Fibroblast of skin of left biceps (primary cell): ENCODE measurements at places on chromosomes 12 and 14.

GRCh38 chr12:64171715-64172114 is 50.4 kb downstream of the KICS2 start:
- DNase-seq = no peak

DNA sequence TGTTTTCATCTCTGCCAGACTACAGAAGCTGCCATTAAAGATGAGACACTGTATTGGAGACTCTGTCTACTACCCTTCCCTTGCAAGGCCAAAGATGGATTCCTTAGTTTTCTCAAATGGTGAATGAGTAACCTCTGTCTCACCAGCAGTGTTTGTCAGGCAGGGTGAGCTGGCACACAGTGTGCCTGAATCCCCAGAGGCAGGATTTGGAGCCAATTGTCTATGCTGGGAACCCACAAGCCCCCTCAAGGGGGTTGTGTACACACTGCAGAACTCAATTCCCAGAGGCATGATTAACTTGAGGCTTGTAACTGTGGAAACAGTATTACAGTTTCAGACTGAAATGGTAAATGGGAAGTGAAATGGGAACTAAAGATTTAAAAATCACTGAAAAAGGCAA is 136.8 kb upstream of the PTPRB start:
- DNase-seq = peak; percentile 12

DNA sequence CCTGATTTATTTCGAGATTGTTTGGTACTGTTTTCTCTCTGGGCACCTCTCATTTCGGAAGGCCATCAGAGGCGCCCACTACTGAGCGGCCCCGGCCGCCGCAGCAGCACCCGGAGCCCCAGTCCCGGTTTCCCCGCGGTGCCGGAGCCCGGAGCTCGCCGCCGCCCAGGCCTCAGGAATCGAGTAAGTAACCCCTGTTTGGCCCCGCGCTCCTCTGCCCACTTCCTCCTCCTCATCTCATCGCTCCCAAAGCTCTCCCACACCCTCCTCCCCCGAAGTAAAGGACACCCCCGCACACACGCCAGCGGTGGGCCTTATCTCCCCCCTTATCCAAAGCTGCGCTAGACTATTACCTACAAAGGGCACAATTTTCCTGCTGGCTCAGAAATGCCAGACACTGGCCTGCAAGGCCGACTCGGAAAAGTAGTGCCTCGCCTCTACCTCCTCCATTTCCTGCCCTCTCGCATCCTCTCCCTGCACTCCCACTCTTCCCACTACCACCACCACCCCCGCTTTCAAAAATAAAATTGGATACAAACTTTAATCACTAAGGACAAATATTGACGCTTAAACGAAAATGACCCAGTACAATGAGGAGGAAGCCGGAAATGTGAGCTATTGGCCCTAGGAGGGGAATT is 637 bp upstream of the FOXG1 start:
- no peak for DNase-seq

DNA sequence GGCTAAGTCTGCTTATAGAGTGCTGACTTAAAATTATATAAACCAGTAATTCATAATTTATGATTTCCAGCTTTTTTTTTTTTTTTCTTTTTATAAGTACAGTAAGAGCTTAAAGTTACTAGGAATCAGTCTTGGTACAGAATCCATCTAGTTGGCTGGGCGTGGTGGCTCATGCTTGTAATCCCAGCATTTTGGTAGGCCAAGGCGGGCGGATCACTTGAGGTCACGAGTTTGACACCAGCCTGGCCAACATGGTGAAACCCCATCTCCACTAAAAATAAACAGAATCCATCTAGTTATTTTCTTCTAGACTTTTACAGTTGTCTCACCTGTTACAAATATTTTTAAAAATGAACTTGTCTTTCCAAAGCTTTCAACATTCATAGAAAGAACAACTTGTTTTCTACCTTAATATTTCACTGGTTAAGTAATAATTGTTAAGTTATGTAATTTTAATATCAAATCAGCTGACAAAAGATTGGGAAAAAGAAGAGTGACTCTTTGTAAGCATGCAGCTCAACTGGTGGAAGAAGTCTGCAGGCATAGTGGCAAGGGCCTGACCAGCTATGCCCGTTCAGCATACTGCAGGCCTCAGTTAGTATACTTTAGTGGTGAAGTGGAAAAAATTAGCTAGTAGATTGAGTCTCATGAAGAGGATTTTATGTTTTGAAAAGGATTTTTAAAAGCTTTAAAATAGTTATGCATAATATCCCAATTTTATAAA is 17.4 kb upstream of the PSMA3 start:
- no peak for DNase-seq

DNA sequence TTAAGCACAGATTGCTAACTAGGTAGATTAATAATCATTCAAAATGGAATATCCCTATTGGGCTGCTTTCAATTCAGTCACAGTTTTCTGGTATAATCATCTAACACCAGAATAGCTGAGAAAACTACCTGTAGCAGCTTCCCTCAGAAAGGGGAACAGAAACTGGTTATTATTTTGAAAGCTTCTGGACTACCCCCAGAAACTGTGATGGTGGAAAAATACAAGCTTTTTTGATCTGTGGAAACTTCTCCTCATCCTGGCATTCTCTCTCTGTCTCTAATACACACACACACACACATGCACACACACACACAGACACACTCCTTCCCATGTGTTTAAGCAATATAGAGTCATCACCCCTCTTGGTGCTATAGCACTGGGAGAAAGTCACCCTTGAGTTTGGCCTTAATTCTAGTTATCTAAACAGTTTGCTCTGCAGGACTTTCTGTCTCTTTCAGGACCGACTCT is 251.5 kb upstream of the LMO3 start:
- DNase-seq = no peak
